ENCODE measurements at places on chromosomes 5 and 9.

- no peak for DNase-seq
Measured at GRCh38 chr5:75113354-75114113, 61.2 kb upstream of the GCNT4 start.

DNA sequence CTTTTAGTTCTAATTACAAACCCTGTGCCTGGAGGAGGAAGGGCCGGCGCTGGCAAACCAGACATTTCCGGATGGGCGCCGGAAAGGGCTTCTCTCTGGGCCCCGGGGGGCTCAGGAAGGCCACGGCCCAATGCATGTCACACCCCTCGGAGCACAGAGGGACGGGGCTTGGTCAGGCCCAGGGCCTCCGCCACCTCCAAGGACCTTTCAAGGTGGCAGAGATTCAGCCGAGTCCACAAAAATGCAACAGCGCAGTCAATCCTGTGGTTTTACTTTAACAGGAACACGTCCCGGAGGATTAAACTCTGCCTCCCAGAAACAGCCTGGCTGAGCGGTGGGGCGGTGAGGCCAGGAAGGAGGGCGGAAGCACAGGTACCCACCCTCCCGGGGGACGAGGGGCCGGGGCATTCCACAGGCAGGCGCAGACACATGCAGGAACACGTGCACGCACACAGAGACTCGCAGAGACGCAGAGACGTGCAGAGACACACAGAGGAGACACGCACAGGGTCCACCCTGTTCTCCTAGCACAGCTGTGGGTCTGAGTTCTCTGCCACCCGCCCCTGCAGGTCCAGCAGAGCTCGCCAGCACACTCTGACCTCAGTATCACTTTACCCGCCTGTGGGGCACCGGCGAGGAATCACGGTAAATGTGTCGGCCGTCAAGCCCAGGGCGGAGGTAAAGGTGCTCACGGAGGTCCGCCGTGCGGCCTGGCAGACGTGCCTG, 23.0 kb downstream of the SLC9A3 start:
- no peak for DNase-seq

DNA sequence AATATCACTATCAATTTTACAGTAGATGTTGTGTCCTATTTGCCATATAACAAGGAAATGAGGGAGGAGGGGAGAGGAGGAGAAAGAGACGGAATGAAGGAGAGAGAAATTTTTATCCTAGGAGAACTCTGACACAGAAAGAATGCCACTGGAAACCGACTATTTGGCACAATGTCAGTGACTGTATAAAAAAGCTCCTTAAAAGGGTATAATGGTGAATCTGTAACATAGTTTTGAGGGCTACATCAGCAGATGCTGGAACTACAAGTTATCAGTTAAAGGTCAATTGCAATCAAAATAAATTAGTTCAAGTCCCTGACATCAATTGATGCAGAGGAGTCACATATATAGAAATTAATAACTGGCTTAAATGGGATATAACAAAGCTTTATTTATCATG, 5.7 kb downstream of the EDIL3 start:
- DNase-seq, result no peak

GRCh38 chr5:5165541-5166002, 25.4 kb downstream of the ADAMTS16 start:
- DNase-seq, result peak; percentile 79

GRCh38 chr9:86303316-86303975, 21.1 kb upstream of the ISCA1 start:
- peak; percentile 66 for DNase-seq

GRCh38 chr5:126732716-126733115, 44.2 kb upstream of the LMNB1 start:
- DNase-seq, result peak; percentile 63

DNA sequence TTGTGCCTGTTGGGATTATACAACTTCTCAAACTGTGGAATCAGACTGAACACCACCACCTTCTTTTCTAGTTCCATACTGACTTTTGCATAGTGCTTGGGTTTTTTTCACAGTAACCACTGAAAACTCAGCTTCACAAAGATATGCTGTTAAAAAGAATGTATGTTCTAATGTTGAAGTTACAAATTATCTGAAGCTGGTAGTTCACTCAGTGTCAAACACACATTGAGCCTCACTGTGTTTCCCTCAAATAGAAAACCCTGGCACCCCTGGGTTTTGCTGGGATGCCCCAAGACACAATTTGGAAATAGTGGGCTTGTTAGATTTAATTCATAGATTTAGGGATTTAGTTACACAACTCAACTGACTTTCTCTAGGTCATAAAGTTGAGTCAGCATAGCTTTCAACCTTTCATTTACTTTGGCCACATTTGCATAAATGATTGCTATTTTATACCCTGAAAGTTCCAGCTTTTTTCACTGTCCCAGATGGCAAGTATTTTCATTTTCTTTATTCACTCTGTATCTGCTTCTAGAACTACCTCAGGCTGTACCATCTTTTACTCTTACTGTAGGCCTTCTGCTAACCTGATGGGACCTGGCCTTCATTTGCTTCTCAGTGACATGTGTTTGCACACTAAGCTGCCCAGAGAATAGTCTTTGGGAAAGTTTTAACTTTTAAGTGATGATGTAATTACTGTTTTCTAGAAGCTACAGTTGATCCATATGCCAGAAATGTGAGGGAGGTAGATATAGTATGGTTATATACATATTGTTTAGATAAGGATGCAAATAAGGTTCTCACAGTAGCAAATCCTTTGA, 115.1 kb downstream of the CDC42SE2 start:
- DNase-seq, result no peak

DNA sequence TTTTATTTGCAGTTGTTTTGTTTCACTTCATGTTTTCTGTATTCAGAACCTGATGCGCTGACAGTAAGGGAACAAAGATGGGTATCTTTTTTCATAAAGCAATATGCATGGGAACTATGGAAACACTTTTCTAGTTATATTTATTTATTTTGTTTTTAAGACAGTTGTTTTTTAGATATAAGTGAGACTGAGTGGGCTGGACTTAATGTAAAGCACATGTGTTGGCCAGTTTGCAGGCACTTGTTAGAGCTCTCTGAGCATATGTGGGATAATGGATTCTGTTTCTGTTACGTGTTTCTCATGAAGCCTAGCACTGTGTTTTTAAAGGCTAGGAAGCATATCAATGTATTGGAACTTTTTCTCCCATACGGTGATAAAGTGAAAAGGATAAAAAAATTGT, 164.1 kb downstream of the PRR16 start:
- no peak for DNase-seq

GRCh38 chr9:8604201-8604600, 804.6 kb upstream of the DMAC1 start:
- DNase-seq, result no peak

DNA sequence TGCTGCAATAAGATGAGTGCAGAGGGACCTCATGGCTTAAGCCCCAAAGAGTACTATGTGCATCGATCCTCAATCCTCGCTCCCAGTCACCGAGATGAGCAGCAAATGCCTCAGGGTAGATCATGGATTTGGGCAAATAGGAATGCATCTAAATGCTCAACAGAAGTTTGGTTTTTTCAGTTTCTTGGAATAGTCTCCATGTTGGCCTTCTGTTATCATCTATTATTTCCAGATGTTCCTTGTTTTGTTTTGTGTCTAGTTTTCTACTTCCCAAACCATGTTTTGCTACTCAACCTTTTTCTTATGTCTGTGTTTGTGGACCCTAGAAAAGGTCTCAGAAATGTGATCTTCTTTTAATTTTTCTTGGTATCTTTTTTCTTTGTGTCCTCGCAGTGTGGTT, 43.5 kb upstream of the RASGRF2 start:
- DNase-seq, result no peak

All from mesendoderm (in vitro differentiated cells).